ENCODE measurements at places on chromosomes 2 and 18.

- no peak for DNase-seq
These were observed 108.4 kb downstream of the PRELID3A start for GRCh38 chr18:12516049-12516630.

- no peak for DNase-seq
These were observed 86.2 kb downstream of the NPAS2 start for GRCh38 chr2:100906131-100906530.

DNA sequence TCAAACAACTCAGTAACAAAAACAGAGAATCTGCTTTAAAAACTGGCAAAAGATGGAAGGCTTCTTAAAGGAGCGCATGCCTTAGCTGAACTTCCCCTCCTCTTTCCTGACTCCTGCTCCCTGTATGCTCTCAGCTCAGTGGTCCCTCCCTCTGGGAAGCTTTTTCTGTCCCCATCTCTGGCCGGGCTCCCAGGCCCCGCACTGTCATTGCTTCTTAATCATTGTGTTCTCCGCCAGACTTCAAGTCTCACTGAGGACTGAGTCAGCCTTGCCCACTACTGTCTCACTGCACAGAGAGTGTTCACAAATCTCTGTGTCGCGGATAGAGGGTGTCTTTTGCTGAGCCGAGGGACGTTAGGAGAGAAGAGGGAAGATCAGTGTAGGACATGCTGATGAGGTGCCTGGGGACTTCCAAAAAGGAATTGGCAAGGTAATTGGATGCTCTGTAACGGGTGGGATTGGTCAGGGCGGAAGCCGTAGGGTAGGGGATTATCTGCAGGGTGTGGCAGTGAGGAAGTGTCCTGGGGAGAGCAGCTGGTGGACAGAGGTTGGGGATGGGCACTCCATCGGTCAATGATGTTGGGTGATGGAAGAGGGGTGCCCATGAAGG lies 16.2 kb downstream of the TOGARAM2 start:
- no peak for DNase-seq

DNA sequence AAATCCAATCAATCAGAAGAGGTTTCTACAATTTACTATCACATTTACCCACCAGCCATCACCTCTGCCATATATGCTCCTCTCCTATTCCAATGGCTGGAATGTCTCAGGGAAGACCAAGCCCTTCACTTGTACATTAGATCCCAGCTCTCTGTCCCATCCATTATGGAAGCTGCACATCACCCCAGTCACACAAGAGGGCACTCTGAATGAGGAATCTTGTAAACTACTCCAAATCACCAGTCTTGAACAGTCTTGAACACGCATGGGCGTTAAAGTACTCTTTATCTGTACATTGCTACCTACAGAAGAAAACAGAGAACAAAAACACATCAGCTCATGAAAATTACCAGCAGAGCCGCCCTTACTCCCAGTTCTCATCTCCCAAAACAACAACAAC lies 38.7 kb downstream of the ZC3H8 start:
- DNase-seq = no peak

GRCh38 chr18:21911551-21911950 lies 171.0 kb downstream of the MIB1 start:
- DNase-seq = no peak

GRCh38 chr2:45412754-45413379 lies 198.2 kb downstream of the SRBD1 start:
- no peak for DNase-seq

DNA sequence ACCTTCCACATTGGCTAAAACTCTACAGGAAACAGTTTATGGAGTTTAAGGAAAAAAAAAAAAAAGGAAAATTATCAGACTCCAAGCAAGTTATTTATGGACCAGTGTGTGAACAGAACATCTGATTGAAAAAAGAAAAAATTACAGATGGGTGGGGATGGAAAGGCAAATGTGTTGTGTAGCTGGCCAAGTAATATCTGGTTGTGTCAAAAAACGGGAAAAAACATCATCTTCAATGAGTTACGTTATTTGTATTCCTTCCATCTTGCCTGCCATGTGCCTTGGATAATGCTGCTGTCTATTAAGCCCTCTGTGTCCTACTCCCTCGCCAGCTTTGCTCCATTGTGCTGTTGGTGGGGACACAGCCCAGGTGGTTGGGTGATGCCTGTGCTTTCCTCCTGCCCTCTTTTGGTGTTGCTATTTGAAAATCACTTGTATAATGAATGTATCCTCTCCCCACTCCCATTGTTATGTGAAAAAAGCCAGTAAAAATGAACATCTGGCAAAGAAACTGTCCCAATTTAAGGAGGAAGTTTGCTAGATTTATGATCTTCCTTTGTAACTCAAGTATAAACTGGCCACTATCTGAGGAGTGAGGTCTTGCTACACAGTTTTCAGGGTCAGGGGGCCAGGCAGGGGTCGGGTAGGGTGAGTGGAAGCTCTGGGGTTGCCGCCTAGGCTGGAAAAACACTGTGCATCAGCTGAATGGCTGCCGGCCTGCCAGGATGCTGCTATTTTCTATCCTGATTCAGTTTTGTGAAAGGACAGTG lies 155.9 kb downstream of the FMNL2 start:
- no peak for DNase-seq

DNA sequence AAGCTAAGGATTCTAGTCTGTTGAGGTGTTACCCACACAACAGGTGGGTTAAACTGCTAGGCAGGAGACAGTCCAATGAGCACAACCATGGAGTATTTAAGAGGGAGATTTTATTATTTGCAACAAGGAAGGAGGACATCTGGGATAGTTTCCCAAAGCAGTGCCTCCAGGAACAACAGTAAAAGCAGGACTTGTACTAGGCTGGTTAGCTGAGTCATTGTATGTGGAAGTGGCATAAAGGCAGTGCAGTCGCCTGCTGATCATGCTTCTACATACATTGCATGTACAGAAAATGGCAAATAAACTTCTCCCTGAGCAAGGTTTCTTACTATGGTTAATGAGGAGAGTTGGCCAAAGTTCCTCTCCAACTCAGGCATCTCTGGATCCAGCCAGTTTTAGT lies 46.1 kb upstream of the CYTIP start:
- DNase-seq = no peak

DNA sequence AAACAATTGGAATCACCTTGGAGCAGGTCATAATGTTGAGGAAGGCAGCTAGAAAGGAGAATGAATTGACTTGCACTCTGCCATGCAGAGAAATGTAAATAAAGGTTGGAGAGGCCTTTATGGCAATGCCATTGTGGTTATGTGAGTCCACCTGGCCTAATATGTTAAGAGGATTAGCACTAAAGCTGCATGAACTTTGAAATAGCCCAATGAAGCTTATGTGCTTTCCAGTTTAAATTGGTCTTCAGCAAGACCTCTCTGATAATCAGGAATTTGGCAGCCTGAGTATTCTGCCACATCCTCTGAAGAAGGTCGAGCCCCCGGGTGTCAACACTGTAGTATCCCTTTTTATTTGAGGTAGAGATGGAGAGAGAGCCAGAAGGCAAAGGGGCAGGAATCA lies 464.9 kb downstream of the CDH2 start:
- no peak for DNase-seq

- DNase-seq = no peak
These were observed 73.1 kb downstream of the RTP5 start for GRCh38 chr2:241942416-241943208.

DNA sequence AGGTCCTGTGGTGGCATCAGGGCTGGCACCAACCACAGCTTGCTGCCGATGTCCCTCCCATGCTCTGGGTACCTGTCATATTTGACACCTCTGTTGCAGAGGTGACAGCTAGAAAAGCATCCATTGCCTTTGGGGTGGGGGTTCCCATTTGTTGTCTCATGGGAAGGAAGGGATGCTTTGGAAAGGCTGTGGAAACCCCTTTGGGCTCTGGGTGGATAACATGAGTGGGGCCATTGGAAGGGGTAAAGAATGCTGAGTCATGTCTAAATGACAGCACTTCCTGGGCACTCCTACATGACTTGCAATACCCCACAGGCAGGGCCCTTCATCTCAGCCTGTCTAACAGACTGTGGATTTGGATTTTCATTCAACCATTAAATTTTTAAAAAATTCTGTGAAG lies 27.8 kb downstream of the CTIF start:
- DNase-seq = no peak

DNA sequence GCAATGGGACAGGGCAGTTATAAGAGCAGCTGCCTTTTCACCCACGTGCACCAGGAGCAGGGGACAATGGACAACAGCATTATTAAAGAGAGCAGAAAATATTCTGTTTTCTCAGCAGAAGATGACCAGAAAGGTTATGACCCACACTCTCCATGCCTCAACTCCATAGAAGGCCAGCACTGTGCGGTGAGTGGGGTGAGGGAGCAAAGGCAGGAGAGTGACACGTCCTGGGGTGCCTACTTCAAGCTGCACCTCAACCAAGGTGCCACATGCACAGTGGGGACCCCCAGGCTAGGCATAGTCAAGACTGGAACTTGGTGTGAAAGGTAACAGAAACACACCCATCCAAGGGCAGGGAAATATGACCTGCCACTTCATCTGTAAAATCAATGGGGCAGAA lies 50.4 kb downstream of the POLR1A start:
- no peak for DNase-seq

- no peak for DNase-seq
These were observed 7.7 kb downstream of the SLC1A4 start for GRCh38 chr2:64996871-64997307.

GRCh38 chr2:98372579-98372978 lies 26.3 kb downstream of the CNGA3 start:
- no peak for DNase-seq

DNA sequence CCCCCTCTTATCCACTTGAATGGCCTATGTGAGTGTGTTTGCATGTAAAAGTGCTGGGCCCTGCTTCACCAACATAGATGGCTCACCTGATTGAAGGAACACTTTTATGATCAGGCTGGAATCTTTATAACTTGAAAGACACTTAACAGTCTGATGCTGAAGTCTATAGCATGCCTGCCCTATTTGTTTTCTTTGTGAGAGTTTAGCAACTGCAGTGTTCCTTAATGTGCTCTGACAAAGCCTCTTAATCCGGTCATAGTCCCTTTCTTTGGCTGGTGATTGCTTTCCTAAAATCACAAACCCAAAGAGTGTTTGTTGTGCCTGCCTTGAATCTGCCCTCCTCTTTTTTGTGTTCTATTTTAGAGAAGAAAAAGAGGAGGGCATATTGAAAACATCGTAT lies 1382.8 kb upstream of the CELF4 start:
- DNase-seq = no peak

- no peak for DNase-seq
These were observed 223.2 kb upstream of the PIK3C3 start for GRCh38 chr18:41731884-41732283.

GRCh38 chr2:159797543-159798375 lies at the start of gene CD302:
Gene CD302, minus strand, starts transcription at chr2:159798208. Its CDS starts 10 bp downstream, at chr2:159798198.
- no peak for DNase-seq

DNA sequence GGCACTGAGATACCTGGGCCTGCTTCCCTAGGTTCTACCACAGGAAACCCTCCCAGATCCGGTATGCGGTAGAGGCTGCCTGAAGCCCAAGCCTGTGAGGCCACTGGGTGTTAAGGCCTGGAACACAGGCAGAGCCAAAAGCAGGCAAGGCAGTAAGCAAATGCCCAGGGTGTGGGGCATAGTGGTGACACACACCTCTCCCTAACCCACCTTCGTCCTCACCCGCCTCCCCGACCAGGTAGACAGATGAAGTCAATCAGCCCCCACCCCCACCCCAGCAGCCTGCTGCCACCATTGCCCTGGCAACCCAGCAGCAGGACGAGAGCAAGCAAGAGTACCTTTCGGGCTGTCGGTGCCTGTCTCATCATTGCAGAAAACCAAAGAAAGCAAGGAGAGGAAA lies 6.1 kb downstream of the DCTN1 start:
- no peak for DNase-seq

- no peak for DNase-seq
These were observed 171.1 kb downstream of the FTCDNL1 start for GRCh38 chr2:199679883-199680282.

DNA sequence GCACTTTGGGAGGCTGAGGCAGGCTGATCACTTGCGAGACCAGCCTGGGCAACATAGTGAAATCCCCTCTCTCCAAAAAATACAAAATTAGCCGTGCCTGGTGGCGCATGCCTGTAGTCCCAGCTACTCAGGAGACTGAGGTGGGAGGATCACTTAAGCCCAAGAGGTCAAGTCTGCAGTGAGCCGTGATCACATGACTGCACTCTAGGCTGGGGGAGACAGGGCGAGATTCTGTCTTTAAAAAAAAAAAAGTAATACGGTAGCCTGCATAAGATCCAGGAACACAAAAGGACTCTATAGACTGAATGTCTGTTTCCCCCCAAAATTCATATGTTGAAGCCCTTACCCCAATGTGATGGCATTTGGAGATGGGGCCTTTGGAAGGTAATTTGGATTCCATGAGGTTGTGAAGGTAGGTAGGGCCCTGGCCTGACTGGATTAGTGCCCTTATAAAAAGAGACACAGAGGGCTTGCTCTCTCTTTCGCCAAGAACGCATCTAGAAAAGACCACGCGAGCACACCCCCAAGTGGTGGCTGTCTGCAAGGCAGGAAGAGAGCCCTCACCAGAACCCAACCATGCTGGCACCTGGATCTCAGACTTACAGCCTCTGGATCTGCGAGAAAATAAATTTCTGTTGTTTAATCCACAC lies 17.0 kb downstream of the MBOAT2 start:
- no peak for DNase-seq

DNA sequence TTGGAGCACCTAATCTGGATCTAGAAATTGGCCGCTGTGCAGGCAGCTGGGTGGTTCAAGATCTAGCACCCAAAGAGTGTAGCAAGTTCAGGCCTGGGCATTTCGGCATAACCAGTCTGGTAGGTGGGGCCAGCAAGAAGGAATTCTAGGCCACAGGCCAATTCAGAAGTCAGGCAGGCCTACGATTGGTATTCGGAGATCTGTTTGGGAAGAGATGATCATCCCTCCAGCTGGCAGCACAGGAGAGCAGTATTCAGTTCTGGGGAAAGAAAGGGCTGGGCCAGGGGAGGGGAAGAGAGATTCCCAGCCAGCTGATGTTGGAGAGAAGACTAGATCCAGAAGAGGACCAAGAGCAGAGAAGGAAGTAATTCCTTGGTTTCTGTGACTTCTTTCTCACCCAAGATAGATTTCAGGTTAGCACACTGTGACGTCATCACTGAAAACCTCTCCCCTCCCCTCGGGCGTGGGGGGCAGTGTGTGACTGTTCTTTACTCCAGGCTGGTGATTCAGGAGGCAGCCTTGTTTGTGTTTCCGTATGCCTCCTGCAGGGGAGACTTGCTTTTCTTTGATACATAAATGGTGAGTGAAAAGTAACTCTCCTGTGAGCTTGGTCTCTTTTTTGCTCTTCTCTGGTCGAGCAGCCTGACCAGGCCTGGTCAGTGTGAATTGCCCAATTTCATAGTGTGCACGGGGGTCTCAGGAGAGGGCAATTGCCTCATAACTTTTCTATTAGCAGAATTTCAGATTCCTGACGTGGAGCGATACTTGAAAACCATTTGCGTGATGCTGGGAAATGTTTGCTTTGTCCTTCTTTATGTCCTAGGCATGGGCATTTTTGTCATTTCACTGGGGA lies 61.1 kb downstream of the MEIS1 start:
- DNase-seq = no peak

Data from Panc1 (cell line).